ENCODE measurements at places on chromosomes 13 and 19.
A peak's percentile ranks its signal among the peaks of the same experiment; 100 is the strongest.

- peak; percentile 53 for DNase-seq
These were observed 34.3 kb upstream of the SHKBP1 start for GRCh38 chr19:40542202-40542859.

- DNase-seq = no peak
These were observed 383.0 kb downstream of the SLITRK1 start for GRCh38 chr13:83499286-83499685.

- no peak for DNase-seq
These were observed 21.4 kb downstream of the DZIP1 start for GRCh38 chr13:95623141-95623540.

- DNase-seq = no peak
These were observed 6.4 kb upstream of the PROZ start for GRCh38 chr13:113151745-113152690.

- DNase-seq = no peak
These were observed 46.1 kb downstream of the ZDHHC20 start for GRCh38 chr13:21413013-21413412.

DNA sequence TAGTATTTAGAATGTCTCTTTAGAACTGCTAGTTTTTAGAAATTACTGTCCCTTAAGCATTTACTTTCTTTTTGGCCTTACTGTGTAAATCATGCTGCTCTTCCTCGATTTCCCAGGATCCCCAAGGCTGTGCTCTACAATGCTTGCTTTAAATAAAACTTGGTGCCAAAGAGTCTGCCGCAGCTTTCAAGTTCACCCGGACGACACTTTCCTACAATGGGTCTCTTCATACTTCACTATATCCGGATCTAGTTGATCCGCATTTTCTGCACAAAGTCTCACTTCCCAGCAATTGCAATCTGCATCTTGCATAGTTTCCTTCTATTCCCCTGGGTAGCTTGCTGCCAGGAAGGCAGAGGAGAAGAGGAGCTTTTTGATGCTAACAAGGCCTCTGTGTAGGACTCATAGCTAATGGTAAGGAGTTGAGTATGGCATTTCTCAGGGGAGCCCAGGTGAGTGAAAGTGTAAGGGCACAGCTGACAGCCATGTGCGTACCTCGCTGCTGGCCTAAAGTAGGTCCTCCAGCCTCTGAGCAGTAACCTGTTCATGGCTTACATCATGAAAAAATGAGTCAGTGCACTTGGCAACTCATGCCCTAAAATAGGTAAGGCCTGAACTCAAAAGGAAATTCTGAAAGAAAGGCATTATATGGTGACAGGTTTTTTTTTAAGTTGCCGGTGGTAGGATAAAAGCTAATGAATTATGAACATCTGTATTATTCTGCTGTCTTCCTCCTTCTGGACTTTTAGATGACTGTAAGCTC, 101.6 kb downstream of the ENOX1 start:
- DNase-seq = no peak

DNA sequence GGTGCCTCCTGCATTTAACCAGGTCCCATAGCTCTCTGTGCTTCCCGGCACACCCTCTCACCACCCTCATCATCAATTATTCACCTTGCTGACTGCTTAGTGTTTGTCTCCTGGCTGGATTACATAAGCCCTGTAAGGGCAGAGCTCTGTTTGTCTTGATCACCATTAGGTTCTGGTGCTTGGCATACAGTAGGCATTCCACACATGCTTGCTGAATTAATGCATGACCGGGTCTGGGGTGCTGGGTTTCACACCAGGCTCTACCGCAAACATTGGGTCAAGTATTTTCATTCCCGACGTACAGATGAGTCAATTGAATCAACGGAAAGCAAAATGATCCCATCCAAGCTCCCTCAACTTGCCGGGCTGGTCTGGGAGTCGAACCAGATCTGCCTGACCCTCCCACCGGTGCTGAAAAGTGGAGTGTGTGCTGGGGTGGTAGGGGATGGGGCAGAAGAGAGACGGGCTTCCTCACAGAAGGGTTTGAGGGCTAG, 28.5 kb downstream of the VAV1 start:
- DNase-seq = no peak

DNA sequence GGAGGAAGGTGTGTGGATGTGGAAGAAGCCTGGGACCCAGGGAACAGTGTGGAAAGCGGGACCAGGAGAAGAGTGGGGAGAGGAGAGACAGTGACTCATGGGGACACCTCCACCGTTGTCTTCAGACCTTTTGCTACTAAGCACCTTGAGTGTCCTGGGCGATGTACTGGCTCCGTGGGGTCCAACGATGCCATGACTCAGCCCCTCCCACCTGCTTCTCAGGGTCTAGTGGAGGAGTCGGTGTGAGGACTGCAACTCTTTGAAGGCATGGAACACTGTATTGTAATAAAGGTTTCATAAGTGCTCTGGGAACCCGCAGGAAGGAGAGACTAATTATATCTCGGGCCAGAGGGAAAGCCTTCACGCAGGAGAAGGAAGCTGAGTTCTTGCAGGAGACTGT, 166.9 kb upstream of the KL start:
- no peak for DNase-seq

DNA sequence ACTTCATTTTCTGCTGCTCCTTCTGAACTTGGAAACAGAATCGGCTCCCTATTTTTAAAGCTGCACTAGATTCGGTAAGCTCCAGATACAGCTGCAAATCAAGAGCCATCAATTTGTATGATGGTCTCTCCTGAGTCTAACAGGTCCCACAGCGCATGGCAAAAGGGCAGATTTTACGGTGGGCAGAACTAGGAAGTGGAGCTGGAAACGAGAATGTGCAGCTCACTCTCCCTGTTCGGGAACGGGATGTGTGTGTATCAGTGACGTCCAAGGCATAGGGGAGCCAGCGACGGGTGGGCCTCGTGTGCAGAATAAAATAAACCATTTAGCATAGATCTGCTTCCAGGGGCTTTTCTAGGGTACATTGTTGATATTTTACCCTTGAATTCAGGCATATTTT, 74.2 kb downstream of the COL4A1 start:
- DNase-seq = no peak

GRCh38 chr13:86324191-86324590, 525.0 kb upstream of the SLITRK6 start:
- DNase-seq = no peak

GRCh38 chr13:111422348-111422747, 101.9 kb downstream of the TEX29 start:
- no peak for DNase-seq

GRCh38 chr13:113819731-113820715, 43.9 kb downstream of the GAS6 start:
- no peak for DNase-seq

- DNase-seq = no peak
These were observed 117.2 kb downstream of the MIPEP start for GRCh38 chr13:23771956-23772355.

- no peak for DNase-seq
These were observed 28.9 kb upstream of the USP12 start for GRCh38 chr13:27200413-27201070.

DNA sequence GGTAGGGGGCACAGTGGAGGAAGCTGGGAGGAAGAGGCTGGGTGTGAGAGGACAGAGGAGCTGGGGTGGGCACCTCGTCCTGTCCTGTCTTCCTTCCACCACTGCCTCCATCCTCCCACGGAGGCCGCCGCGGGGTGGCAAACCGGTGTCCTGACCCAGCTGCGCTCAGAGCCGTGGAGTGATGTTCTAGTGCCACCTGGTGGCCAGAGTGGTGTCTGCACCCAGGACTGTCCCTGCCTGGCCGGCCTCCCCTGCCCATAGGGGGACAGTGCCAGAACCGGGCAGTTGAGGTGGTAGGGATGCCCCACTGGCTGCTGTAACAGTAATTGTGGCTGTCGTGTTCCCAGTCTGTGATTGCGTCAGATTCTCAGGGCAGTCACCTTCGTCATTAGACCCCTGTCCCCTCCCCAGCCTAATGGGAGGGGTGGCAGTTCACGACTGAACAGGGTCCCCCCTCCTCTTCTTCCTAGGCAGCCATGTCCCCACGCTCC, 11.1 kb upstream of the ARRDC2 start:
- DNase-seq = peak; percentile 90

DNA sequence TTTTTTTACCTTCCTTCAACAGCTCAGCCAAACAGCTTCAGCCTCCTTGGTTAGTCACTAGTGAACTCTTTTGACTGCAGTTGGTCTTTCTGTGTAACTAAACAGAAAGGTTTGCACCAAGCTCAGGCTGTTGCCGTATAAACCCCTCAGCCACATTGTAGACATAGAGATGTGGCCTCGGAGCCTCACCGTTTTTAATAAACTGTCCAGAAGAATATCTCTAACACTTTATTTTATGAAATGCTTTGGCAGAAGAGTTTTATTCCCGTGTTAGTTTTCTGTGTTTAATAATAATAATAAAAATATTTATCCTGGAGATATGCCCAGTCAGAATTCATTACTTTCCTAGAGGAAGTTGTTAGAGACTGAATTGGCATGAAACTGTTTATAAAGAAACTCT, 171.7 kb upstream of the MAB21L1 start:
- DNase-seq = no peak

- DNase-seq = no peak
These were observed 5.8 kb upstream of the CEACAM21 start for GRCh38 chr19:41570179-41570578.

- DNase-seq = peak; percentile 37
These were observed 1.4 kb downstream of the LENG9 start for GRCh38 chr19:54462047-54462654.

GRCh38 chr19:16892868-16893685, 4.3 kb downstream of the F2RL3 start:
- DNase-seq = no peak

- DNase-seq = no peak
These were observed 409.0 kb downstream of the GPC6 start for GRCh38 chr13:93635616-93636032.

- no peak for DNase-seq
These were observed 10.2 kb upstream of the ANKRD10 start for GRCh38 chr13:110925023-110925612.

GRCh38 chr13:110006304-110006703, 219.9 kb upstream of the IRS2 start:
- no peak for DNase-seq

- peak; percentile 13 for DNase-seq
These were observed 2.3 kb upstream of the ABCA7 start for GRCh38 chr19:1037621-1038064.

DNA sequence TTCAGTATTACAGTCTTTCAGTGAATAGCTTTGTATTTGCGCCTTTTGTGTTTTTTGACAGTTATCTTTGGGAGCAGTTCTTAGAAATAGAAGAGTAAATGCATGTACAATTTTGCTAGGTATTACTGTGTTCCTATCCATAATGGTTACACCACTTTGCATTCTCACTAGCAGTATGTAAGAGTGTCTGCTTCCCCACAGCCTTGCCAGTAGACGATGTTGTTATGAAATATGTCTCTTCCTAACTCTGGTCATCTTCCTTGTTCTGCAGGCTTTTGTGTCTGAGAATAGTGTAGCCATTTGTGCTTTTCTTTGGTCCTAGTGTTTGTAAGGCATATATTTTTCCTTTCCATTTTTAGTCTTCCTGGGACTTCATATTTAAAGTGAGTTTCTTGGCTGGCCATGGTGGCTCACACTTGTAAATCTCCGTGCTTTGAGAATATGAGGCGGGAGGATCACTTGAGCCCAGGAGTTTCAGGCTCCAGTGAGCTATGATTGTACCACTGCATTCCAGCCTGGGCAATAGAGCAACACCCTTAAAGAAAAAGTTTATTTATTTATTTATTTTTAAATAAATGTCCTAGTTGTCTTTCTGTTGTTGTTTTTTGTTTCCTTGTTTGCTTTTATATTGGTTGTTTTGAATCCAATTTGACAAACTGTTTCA, 140.3 kb downstream of the PDS5B start:
- no peak for DNase-seq

DNA sequence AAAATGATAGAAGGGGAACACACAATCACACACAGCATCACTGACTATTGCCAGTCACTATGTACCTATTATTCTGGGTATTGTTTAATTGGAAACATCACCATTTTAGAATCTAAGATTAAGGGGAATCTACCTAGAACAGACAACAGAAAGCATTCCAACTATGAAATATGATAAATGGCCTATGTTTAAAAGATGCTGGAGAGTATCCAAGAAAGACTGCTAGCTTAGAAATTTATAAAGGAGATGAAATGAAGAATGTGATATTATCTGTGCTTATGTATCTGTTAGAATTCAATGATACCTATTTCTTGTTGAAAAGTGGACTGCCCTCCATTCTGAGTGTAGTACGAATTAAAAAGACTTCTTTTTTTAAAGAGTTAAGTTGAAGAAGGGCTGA, 50.5 kb downstream of the KCNRG start:
- no peak for DNase-seq

- DNase-seq = no peak
These were observed 23.5 kb upstream of the QTRT1 start for GRCh38 chr19:10677751-10678150.

Measured in transverse colon (tissue), 4 donors.